HepG2 (cell line): ENCODE measurements at places on chromosomes 12 and 14. TPM values are rescaled to one million over a fixed set of nuclear protein-coding genes. Genes with fewer than 3 reads are reported as not detected.

DNA sequence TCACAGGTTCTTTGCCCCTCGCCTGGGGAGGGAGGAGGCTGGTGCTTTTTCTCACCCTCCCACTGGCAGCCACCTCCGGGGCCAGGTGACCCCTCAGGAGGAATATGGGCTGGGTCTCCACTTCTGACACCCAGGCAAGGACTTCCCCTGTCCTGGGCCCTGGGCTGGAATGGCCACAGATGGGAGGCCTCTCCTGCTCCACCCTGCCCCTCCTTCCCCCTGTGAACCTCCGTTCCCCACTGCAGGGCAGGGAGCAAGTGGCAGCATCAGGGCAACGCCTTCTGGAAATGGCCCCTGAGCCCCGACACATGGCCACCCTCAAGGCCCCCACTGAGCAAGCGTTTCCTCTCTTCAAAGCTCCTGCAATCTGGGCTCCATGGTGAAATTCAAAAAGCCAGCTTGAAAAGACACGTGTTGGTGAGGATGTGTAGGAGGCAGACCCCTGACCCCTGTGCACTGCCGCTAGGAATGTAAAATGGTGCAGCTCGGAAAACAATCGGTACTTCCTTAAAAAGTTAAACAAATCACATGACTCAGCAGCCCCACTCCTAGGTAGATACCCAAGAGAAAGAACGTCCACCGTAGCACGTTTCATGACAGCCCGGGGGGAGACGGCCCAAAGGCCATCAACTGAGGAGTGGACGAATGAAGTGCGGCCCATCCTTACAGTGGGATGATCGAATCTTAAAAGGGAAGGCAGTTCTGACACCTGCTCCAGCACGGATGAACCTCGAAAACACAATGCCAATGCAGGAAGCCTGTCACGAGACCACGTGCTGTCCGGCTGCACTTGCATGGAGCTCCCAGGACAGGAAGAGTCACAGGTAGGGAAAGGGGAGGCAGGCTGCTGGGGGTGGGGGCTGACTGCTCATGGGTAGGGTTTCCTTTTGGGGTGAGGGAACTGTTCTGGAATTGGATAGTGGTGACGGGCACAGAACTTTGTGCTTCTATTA lies 11.5 kb downstream of the XRCC3 start:
- no peak for DNase-seq

RXYLT1 gene
- total RNA-seq: 11.4 and 15.5 TPM in 2 replicates

DNA sequence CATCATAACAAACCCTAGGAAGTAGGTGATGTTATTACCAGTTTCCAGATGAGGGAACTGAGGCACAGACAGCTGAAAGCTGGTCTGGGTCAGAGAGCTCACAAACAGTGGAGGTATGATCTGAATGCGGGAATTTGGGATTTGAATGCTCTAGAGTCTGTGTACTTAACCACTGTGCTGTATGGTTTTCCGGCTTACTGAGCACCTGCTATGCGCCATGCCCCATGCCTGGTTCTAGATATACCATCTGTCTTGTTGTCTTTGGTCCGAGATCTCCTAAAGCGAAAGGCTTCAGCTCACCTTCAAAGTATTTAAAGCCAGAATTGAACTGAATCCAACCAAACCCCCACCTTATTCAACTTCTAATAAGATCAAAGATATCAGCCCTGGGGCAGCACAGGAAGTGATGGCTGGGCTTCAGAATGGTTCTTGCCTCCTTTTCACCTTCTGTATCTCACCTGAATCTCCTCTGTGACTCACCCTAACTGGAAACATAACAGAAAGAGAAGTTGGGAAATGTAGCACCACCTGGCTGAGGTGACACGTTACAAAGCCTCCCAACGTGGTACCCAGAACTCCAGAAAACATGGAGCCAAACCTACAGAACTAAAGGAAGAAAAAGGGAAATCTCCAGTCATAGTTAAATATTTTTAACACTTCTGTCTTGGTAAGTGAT lies 54.3 kb downstream of the PRMT8 start:
- DNase-seq: no peak

DNA sequence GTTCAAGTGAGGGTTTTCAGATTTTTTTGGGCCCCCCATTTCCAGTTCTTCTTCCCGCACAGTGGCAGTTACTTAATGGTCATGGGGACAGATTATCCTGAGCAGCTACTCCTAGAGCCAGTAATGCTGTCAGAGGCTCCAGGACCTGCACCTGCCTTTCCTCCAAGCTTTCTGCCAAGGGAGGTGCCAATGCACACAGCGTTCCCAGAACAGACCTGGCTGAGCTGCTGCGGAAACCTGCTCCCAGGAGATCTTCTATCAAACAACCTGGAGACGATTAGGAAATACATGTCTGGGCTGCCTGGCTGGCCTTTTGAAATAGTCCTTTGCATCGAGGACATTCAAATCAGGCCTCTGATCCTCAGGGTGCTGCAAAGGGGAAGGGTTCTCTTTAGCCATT lies 120.9 kb downstream of the SLC8A3 start:
- DNase-seq: no peak

GRCh38 chr14:59511916-59512575 lies 27.7 kb downstream of the JKAMP start:
- no peak for DNase-seq

DNA sequence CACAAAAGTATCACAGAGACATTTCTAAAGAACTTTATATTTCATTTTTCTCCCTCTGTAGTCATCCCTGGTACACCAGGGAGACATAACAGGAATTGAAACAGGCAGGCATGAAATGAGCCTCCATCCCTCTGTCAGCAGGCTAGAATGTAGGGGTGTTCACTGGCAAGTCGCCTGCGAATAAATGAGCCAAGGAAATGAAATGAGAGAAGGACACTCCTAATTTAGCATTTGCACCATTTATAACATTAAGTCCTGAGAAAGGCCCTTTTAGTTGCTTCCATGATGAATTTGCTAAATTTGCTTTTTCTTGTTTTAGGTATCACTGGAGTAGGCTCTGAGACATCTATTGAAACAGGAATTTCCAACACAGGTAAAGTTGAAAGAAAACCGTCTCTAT lies 192.4 kb upstream of the CNTN1 start:
- DNase-seq: no peak

GRCh38 chr14:93619176-93619793 lies 169.0 kb downstream of the PRIMA1 start:
- peak; percentile 47 for DNase-seq

MIA2 gene
- 119 and 158 TPM in 2 replicates for total RNA-seq

GRCh38 chr14:89226801-89227495 lies 190.1 kb downstream of the FOXN3 start:
- no peak for DNase-seq

DNA sequence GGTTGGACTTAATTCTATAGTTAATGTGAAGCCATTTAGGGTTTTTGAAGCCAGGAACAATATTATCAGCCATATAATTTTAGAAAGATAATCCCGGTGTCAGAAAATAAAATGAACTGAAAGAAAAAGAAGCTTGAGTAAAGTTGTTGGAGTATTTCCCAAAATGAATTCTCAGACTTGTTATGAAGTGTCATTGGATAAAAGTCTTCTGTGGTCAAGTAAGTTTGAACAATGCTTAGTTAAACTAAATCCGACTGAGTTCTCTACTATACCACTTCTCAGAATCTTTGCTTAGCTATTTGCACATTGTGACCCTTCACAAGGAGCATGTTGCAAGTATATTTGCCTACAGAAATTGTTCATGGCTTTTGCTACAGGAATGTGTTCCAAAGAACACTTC lies 17.5 kb upstream of the FLRT2 start:
- DNase-seq: no peak

- no peak for DNase-seq
Observed at GRCh38 chr12:87020071-87020470, 763.9 kb upstream of the MGAT4C start.

- DNase-seq: peak; percentile 92
Observed at GRCh38 chr12:52925717-52926595, 21.1 kb upstream of the KRT8 start.

TSPAN11 gene
- 0.07 and 0.13 TPM in 2 replicates for total RNA-seq

- peak; percentile 63 for DNase-seq
Observed at GRCh38 chr14:45526715-45527549, 273.9 kb upstream of the MIS18BP1 start.

- no peak for DNase-seq
Observed at GRCh38 chr12:26179826-26180225, 15.5 kb upstream of the SSPN start.

DNA sequence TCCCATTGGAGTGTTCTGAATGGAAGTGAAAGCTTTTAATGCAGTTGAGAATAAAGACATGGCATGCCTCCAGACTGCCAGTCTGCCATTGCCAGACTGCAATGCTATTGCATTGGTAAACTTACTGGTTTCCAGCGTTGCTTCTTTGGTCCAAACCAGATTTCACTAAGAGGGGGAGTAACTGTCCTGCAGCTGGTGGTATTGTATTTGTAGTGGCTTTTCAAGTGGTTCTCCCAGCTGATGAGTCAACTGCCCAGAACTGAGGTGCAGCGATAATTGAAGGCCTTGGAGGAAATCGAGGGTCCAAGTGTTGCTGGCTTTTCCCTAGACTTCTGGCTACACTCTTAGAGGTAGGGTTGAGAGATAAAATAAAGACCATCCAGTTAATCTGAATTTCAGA lies 31.9 kb downstream of the ERG28 start:
- DNase-seq: no peak

DNA sequence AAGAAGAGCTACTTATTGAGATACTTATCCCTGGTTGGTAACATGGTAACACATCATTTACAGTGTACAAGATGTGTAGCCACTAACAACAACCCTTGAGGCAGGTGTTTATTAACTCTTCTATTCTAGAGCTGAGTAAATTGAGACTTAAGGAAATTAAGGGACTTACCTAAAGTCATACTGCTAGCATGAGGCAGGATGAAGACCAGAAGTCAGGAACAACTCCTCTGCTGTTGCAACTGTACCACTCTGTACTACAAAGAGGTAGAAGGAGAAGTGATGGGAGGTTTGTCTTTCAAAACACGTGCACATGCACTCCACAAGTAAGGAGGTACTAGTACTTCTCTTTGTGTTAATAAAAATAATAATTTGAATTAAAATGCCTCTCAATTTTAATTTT lies 79.9 kb downstream of the LLPH start:
- no peak for DNase-seq

PLBD1 gene
- total RNA-seq: not detected in 2 replicates
